ENCODE measurements at places on chromosomes 3 and 15. TPM values are rescaled to one million over a fixed set of nuclear protein-coding genes. Genes with fewer than 3 reads are reported as not detected.

Gene PAQR5
- total RNA-seq, result 1.1 TPM

Gene ILDR1
- total RNA-seq, result not detected

Gene GOLGA8S
- under 0.01 TPM for total RNA-seq

Gene CATSPER2
- 1.1 TPM for total RNA-seq

Gene UROC1
- not detected for total RNA-seq

Gene FAM43A
- 14.7 TPM for total RNA-seq

Gene ITIH1
- not detected for total RNA-seq

Gene DPPA2
- total RNA-seq, result not detected

Gene OR5K2
- not detected for total RNA-seq

Gene XCR1
- not detected for total RNA-seq

Gene CTNNB1
- total RNA-seq, result 1,105 TPM

Gene DUOX2
- under 0.01 TPM for total RNA-seq

Gene SLC7A14
- 0.29 TPM for total RNA-seq

Gene GOLGA8T
- not detected for total RNA-seq

Gene CELF6
- 0.36 TPM for total RNA-seq

Gene GRK7
- not detected for total RNA-seq

Gene CCDC33
- total RNA-seq, result not detected

Gene EFCAB12
- under 0.01 TPM for total RNA-seq

Gene GPR149
- total RNA-seq, result not detected

Gene SLC15A2
- 0.29 TPM for total RNA-seq

Gene GHSR
- not detected for total RNA-seq

Gene SCAMP5
- 0.88 TPM for total RNA-seq
